ENCODE measurements at places on chromosomes 1 and 21. TPM values are rescaled to one million over a fixed set of nuclear protein-coding genes. Genes with fewer than 3 reads are reported as not detected.

The GJB5 gene
- total RNA-seq: not detected

The SLAMF1 gene
- total RNA-seq: not detected

The CD1B gene
- total RNA-seq: not detected

The LCE1C gene
- total RNA-seq: not detected

The RGS8 gene
- total RNA-seq: not detected

The PRR9 gene
- not detected for total RNA-seq

The KLHDC9 gene
- 0.66 TPM for total RNA-seq

The UMODL1 gene
- total RNA-seq: not detected

The PEAR1 gene
- 23.2 TPM for total RNA-seq
